ENCODE measurements at places on chromosomes 7 and 10.

DNA sequence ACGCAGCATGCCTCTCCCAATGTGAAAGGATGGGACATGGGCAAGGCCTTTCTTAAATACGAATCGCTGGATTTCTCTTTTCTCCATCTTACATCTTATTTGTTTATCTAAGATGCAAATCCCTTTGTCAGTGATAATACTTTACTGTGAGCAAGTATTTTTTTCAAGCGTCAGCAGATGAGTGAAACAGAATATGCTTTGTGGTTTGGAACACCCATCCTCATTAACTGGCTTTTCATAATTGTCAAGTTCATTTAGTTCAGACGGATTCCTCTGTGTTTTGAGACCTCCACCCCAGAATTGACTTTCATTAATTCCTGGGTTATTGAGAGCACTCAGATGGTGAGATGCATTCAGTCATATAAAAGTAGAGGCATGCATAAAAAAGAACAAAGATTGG is 149.8 kb downstream of the NSUN6 start:
- no peak for DNase-seq
- H3K4me3 ChIP-seq, result peak overlapping the region; percentile 43
- H3K27me3 ChIP-seq, result peaks cover 24% of the 10 kb centered on the region
- H3K36me3 ChIP-seq, result no peaks in the 10 kb centered on the region
- no peaks in the 10 kb centered on the region for H3K4me1 ChIP-seq

DNA sequence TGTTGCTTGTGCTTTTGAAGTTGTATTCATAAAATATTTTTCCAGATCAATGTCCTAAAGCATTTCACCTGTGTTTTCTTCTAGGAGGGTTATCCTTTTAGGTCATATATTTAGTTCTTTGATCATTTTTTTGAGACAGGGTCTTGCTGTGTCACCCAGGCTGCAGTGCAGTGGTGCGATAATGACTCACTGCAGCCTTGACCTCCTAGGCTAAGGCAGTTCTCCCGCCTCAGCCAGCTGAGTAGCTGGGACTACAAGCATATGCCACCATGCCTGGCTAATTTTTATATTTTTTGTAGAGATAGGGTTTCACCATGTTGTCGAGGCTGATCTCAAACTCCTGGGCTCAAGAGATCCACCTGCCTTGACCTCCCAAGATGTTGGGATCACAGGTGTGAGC is 315.8 kb upstream of the KAT6B start:
- H3K27ac ChIP-seq, result no peak overlapping the region
- no peak overlapping the region for H3K4me3 ChIP-seq
- DNase-seq, result no peak
- H3K36me3 ChIP-seq, result peaks cover 3% of the 10 kb centered on the region

GRCh38 chr10:85607043-85607695 is 759.4 kb downstream of the GRID1 start:
- H3K4me1 ChIP-seq, result peaks cover 33% of the 10 kb centered on the region
- no peaks in the 10 kb centered on the region for H3K27me3 ChIP-seq
- no peaks in the 10 kb centered on the region for H3K36me3 ChIP-seq
- no peak overlapping the region for H3K4me3 ChIP-seq
- no peak for DNase-seq

GRCh38 chr10:70053841-70054288 is 1.2 kb downstream of the MACROH2A2 start:
- no peak overlapping the region for H3K27ac ChIP-seq
- peaks cover 61% of the 10 kb centered on the region for H3K27me3 ChIP-seq
- peaks cover 3% of the 10 kb centered on the region for H3K36me3 ChIP-seq
- peaks cover 11% of the 10 kb centered on the region for H3K4me1 ChIP-seq
- no peak for DNase-seq

DNA sequence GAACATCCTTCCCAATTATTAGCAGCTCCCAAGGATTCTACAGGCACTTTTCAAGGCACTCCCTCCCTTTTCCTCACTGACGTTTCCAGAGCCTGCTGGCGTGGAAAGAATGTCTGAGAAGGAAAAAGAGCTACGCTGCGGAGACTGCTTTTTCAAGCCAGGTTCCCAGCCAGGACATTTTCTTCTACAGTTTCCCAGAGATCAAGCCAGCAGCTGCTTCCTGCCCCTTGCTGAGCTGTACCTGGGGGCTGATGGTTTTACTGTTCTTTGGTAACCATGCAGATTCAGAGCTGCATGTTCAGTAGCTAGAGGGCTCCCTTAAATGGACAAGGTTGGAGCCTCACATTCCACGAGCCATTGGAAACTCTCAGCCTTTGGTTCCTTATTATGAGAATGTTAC is 133.4 kb downstream of the EVX1 start:
- H3K4me3 ChIP-seq, result no peak overlapping the region
- no peaks in the 10 kb centered on the region for H3K4me1 ChIP-seq
- no peaks in the 10 kb centered on the region for H3K36me3 ChIP-seq
- H3K27me3 ChIP-seq, result peaks cover 69% of the 10 kb centered on the region
- H3K27ac ChIP-seq, result no peak overlapping the region

DNA sequence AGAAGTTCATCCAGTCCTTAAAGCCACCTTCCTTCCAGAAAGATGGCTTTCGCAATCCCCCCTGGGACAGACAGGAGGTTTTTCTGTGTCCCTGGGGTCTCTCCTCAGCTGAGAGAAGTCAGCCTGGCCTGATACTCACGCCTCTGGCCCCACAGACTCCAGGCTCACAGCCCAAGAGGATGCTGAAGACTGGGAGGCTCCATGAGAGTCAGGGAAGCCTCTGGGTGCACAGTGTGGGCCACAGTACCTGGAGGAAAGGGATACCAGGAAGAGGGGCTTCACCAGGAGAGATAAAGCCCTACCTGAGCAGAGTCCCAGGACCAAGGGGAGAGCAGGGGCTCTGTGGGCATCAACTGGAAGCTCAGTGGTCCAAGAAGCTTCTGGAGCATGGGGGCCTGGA is 324.4 kb downstream of the GRID1 start:
- no peaks in the 10 kb centered on the region for H3K27me3 ChIP-seq
- H3K4me3 ChIP-seq, result no peak overlapping the region
- DNase-seq, result no peak
- peaks cover 20% of the 10 kb centered on the region for H3K4me1 ChIP-seq
- no peak overlapping the region for H3K27ac ChIP-seq

GRCh38 chr7:116499168-116500077 is at the start of gene CAV2:
Gene CAV2, plus strand, starts transcription at chr7:116499738. Its CDS starts 44 bp downstream, at chr7:116499782.
- no peak within 1 kb of the TSS for H3K27ac ChIP-seq
- peaks cover 46% of the 10 kb centered on the region for H3K27me3 ChIP-seq
- H3K4me3 ChIP-seq, result peak within 1 kb of the TSS; percentile 73
- H3K4me1 ChIP-seq, result peaks cover 11% of the 10 kb centered on the region
- DNase-seq, result no peak

DNA sequence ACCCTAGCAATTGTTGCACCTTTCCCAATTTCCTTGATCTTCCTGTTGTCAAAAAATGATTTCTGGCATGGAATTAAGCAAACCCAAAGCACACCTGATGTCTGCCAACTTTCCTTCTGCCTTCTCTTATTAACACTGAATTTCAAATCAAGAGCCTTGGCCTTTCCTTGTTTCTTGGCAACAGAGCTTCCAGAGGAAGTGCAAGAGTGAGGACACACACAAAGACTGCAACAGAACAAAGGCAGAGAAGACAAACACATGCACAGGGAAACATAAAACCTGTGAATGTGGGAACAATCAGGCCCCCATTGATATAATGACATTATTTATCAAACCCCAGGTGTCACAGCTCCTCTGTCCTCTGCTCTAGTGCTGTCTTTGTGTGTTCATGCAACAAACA is 73.0 kb upstream of the IL6 start:
- peaks cover 1% of the 10 kb centered on the region for H3K36me3 ChIP-seq
- no peak overlapping the region for H3K4me3 ChIP-seq
- no peak overlapping the region for H3K27ac ChIP-seq
- peaks cover 9% of the 10 kb centered on the region for H3K27me3 ChIP-seq
- no peaks in the 10 kb centered on the region for H3K4me1 ChIP-seq

GRCh38 chr10:63921908-63922467 is 400.8 kb downstream of the REEP3 start:
- no peak for DNase-seq
- H3K4me1 ChIP-seq, result no peaks in the 10 kb centered on the region
- no peak overlapping the region for H3K27ac ChIP-seq
- no peak overlapping the region for H3K4me3 ChIP-seq

All from central memory CD8-positive, alpha-beta T cell (primary cell).